ENCODE measurements at places on chromosomes 13 and 19. TPM values are rescaled to one million over a fixed set of nuclear protein-coding genes. Genes with fewer than 3 reads are reported as not detected.
A peak's percentile ranks its signal among the peaks of the same experiment; 100 is the strongest.

Gene ZNF534
- not detected for total RNA-seq

Gene C1QTNF9B
- not detected for total RNA-seq

Gene C19orf12
- 18.0 TPM for total RNA-seq

Gene FFAR1
- 2.1 TPM for total RNA-seq

Gene OLFM4
- 16.9 TPM for total RNA-seq

Gene PROZ
- not detected for total RNA-seq

GRCh38 chr19:18141031-18141430 is 11.9 kb upstream of the PIK3R2 start:
- no peak for DNase-seq

- no peak for DNase-seq
Measured at GRCh38 chr19:57511484-57511883, 11.7 kb downstream of the ZNF773 start.

DNA sequence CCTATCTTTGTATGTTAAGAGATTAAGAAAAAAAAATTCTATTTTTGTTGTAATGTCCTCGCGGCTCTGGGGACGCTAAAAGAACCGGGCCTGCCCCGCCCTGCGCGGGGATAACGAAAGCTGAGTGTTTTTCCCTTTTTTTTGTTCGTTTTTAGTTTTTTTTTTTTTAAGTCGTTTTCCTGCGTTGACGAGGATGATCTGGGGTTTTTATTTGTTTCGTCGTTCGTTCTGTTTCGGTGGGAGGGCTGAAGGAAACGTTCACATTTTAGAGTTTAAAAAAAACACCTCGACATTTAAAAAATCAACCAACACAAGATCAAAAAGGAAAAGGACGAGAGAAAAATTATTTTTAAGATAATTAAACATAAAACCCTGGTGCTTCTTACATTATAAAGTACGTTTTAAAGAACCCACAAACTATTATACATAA is 5.6 kb downstream of the LYL1 start:
- no peak for DNase-seq

DNA sequence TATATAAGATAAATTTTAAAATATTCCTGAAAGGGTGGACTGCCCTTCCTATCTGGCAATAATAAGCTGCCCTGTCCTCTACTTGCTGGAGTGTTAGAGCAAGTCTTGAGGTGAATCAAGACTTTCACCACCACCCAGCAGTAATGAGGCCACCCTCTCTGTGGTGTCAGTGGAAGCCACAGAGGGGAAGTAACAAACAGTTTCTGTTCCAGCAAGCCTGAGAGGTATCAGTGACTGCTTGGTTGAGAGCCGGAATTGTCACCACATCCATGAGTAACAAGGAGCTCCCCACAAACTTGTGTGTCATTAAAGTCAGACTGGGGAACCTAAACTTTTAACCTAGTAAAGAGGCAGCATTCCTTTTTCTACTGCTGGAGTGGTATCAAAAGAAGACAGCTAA is 532.7 kb upstream of the SPRY2 start:
- no peak for DNase-seq

GRCh38 chr19:35307931-35308330 is 16.0 kb downstream of the MAG start:
- DNase-seq, result no peak

GRCh38 chr13:44601586-44601985 is 25.5 kb upstream of the TSC22D1 start:
- DNase-seq, result no peak

DNA sequence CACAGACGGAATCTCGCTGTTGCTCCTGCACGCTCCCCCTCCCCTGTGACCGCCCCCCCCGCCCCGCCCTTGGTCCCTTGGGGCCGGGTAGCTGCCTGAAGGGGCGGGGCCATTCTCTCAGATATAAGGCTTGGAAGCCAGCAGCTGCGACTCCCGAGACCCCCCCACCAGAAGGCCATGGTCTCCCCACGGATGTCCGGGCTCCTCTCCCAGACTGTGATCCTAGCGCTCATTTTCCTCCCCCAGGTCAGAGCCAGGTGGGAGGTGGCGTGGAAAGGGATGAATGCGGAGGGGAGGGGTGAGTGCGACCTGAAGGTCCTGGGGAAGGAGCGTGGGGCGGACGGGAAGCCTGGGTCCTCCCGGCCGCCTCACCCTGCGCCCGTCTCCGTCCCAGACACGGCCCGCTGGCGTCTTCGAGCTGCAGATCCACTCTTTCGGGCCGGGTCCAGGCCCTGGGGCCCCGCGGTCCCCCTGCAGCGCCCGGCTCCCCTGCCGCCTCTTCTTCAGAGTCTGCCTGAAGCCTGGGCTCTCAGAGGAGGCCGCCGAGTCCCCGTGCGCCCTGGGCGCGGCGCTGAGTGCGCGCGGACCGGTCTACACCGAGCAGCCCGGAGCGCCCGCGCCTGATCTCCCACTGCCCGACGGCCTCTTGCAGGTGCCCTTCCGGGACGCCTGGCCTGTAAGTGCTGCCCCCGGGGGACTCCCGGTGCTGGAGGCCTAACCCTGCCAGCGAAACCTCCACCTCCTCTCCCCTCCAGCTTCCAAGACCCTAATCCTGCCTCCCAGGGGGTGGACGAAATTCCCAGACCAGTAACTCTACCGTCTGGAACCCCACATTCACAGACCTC is at the start of gene DLL3:
DLL3 (plus strand) TSS at position 150 of the 845 bp plus-strand sequence; CDS start at position 178, 28 bp downstream.
- DNase-seq, result peak; percentile 69
